Bone marrow (tissue), 2 donors: ENCODE measurements at places on chromosomes 7 and 10.

- DNase-seq: no peak
These were observed 80.8 kb downstream of the WDR11 start for GRCh38 chr10:120931999-120932398.

GRCh38 chr10:51034769-51035168 lies 39.5 kb upstream of the PRKG1 start:
- no peak for DNase-seq

GRCh38 chr7:38681882-38682281 lies 50.7 kb upstream of the AMPH start:
- DNase-seq: no peak

GRCh38 chr10:27801171-27801785 lies 55.7 kb upstream of the MKX start:
- DNase-seq: no peak

GRCh38 chr10:117226813-117227451 lies 14.0 kb upstream of the SLC18A2 start:
- no peak for DNase-seq

- DNase-seq: no peak
These were observed 702.3 kb downstream of the LRMDA start for GRCh38 chr10:76133597-76134255.

- DNase-seq: no peak
These were observed 211.8 kb upstream of the PPP2R2D start for GRCh38 chr10:131689016-131689415.

GRCh38 chr10:69318867-69319727 lies 40.8 kb downstream of the HK1 start:
- DNase-seq: peak; percentile 52

DNA sequence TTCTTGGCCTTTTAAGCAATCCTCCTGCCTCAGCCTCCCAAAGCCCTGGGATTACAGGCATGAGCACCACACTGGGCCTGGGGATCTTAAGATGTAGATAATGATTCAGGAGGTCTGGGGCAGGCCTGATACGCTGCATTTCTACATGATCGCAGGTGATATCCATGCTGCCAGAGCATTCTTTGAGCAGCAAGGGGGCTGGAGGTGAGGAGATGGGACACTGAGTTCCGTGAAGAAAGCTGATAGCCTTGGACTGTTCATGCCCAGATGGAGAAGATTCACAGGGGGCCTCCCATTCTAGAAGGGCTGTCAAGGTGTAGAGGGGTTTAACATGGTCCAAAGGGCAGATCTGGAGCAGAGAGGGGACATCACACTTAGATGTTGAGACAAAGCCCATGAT lies 480.3 kb downstream of the RPS24 start:
- DNase-seq: no peak

DNA sequence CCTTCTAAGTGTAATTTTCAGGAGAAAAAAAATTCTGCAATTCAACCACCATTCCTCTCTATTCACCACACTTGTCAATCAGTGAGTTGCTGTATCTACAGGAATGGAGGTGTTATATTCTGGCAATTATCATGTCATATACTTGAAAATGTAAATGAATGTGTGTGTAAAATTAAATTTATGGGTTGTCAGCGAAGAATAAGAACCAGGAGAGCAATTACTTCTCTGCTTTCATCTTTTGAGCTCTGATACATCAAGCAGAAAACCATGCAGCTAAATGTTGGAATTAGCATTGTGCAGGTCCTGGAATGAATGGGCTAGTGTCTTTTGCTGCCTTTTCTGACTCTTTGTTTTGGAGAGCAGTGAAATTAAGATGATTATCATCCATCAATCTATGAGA lies 207.6 kb downstream of the FOXP2 start:
- DNase-seq: no peak

- DNase-seq: no peak
These were observed 539.5 kb downstream of the SUGCT start for GRCh38 chr7:40674316-40674715.

DNA sequence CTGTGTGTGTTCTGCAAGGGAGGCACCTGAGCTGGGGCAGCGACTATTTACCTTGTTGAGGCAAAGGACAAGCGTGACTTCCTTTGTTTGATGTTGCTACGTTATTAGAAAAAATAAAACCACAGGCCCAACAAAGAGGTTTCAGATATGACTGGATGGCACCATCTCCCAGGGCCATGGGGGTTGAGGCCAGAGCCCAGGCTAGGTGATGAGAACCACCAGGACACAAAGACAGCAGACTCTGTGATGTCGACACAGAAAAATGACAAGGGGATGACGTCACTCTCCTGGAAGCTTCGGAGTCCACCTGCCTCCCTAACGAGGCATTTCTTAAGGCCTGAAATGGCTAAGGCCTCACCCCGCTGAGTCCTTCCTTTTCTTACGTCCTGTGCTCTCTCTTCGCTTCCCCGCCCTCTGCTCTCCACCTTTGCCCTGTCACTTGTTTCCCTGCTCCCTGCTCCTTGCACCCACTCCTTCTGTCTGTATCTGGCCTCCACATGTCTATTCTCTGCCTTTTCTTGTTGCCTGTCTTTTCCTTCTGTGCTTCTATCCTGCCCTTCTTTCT lies 83.0 kb upstream of the ADRB1 start:
- DNase-seq: no peak

- DNase-seq: no peak
These were observed 456 bp downstream of the AKR1B15 start for GRCh38 chr7:134549366-134549765.

DNA sequence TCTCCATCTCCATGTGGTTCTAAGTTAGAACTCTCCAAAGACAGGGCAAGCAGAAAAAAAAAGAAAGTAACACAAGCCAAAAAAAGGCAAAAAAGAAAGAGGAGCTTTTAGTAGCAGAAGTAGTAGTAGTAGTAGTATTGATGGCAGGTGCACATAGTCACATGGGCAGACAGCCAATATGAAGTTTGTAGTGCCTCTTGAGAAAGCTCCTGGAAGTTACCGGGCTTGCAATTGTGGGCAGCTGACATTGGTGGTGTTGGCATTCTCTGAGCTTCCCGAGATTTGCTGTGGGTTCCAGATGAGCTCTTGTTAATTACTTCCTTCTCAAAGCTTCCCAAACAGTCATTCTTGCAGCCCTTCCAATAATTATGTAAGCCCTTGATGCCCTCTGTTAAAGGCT lies 1128.5 kb downstream of the TYW1 start:
- no peak for DNase-seq

- peak; percentile 16 for DNase-seq
These were observed 126.2 kb downstream of the PRPF18 start for GRCh38 chr10:13712837-13713581.

- DNase-seq: no peak
These were observed 589 bp downstream of the LDB1 start for GRCh38 chr10:102119417-102120141.

DNA sequence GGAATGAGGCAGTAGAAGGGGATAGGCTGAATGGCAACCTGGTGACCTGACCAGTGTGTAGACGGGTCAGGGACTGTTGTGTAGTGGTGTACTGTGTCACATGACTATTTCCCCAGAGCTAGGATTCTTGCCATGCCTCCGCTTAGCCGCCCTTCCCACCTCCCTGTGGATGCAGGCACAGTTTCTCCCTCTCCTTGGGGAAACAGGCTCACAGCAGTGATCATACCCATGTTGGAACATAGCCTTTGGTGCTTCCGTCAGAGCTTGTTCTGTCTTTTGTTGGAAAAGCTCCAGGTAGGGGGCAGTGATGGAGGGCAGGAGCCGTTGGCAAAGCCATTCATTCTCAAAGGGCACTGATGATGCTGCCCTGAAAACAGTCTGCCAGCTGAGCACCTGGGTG lies 44.3 kb downstream of the OGDH start:
- no peak for DNase-seq

DNA sequence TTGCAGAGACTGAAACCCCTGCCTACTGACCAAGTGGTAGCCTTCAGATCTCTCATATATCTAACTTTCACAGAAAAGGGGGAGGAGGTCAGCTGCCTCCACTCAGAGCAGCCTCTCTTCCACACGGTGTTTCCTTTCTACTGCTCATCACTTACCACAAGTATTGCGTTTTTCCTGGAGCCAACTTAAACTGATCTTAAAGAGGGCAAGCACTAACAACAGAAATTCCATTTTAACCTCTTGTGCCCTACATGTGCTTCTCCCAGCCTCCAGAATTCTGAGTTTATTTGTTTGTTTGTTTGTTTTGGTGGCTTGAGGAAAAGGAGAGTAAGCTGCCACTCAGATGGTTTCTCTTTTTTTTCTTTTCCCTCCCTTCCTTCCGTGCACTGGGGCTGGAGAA lies 19.1 kb downstream of the SKIDA1 start:
- no peak for DNase-seq

GRCh38 chr10:91803386-91804125 lies 5.3 kb downstream of the TNKS2 start:
- DNase-seq: no peak

GRCh38 chr10:82867056-82867455 lies 992.1 kb downstream of the NRG3 start:
- DNase-seq: no peak

GRCh38 chr7:45663167-45663921 lies 89.2 kb downstream of the ADCY1 start:
- no peak for DNase-seq

- DNase-seq: no peak
These were observed at the start of gene PIK3CG for GRCh38 chr7:106865130-106866041. Gene PIK3CG (plus strand): TSS chr7:106865282. CDS start chr7:106867562, 2,280 bp downstream.

- DNase-seq: no peak
These were observed 19.1 kb downstream of the CEP41 start for GRCh38 chr7:130421684-130422083.

DNA sequence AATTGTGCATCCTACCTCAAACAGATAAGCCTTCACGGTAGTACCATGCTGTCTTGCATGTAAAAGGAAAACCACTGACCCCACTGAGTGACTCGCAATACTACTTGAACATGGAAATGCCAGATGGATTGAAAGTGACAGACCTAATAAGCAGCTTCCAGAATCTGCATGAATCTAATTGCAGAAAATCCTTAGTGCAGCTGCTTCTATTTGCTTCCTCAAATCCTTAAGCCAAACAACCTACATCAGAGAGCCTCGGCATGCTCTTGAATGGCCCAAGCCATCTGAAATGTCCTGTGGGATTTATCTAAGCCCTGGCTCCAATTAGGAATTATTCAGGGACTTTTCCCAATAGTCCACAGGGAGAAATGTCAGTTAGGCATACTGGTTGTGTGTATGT lies 509.5 kb upstream of the CELF2 start:
- no peak for DNase-seq

- DNase-seq: no peak
These were observed 64.6 kb downstream of the ITGB1 start for GRCh38 chr10:32893434-32893833.

DNA sequence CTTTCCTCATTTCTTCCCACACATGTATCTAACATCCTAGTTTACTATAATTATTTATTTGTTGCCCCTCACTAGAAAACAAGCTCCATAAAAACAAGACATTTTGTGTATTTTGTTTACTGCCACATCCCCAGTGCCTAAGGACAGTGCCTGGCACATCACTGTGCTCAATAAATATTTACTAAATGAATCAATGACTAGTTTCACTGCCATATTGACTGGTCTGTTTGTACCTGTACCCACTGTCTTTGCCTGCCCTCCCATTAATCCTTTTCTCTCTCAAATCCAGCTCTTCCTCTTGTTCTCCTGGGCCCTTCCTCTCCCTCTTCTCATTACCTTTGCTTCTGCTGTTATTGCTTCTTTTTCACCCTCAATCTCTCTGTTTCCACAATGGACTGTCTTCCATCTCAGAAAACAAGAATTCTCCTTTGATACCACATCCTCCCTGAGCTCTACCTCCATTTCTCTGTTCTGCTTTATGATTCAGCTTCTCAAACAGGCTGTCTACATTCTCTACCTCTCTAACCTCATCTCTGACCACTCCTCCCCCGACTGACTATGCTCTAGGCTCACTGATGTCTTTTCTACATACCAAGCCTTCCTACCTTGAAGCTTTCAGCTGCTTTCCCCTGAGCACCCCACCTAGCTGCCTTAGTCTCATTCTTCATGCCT lies 8.3 kb upstream of the FAM133B start:
- no peak for DNase-seq

- DNase-seq: no peak
These were observed at the start of gene CLDN4 for GRCh38 chr7:73830681-73831583. Gene CLDN4 (plus strand): TSS chr7:73830996. CDS start chr7:73831202, 206 bp downstream.
